ENCODE measurements at places on chromosomes 4 and X. TPM values are rescaled to one million over a fixed set of nuclear protein-coding genes. Genes with fewer than 3 reads are reported as not detected.

Gene DACH2
- total RNA-seq = 0.33 TPM

Gene TSPAN7
- total RNA-seq = 38.1 TPM

Gene HSFX2
- not detected for total RNA-seq

Gene SMR3B
- total RNA-seq = not detected

Gene CTAG2
- not detected for total RNA-seq

Gene CXCL10
- total RNA-seq = not detected

Gene PDCL2
- not detected for total RNA-seq

Gene SYN1
- total RNA-seq = 0.15 TPM

Gene GLRA2
- not detected for total RNA-seq

Measured in thyroid gland (tissue), 4 donors.